ENCODE measurements at places on chromosomes 16 and 17.

- DNase-seq, result no peak
Observed at GRCh38 chr17:41133880-41134735, 6.2 kb downstream of the KRTAP4-6 start.

GRCh38 chr16:50400967-50401348, 32.2 kb upstream of the BRD7 start:
- DNase-seq, result no peak

GRCh38 chr17:41499714-41500113, 5.7 kb downstream of the KRT13 start:
- no peak for DNase-seq

- DNase-seq, result peak; percentile 97
Observed at GRCh38 chr16:27721531-27722181, 171.7 kb downstream of the KATNIP start.

DNA sequence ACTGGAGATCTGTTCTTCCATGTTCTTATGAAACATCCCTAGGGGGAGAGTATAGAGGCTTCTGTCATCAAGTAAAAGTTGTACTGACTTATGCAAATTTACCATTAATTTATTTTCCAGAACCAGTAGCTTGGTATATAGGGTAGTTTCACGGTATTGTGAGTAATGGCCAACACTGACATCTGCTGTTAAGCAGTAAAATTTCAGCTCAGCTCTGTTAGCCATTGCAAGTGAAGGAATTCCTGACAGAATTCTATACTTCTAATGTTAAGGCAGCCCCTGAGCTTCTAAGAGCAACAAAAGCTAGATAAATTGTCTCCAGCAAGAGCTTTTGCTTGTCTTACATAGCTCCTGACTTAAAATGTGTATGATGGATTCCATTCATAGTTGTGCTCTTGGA, 613.5 kb upstream of the C16orf82 start:
- no peak for DNase-seq

DNA sequence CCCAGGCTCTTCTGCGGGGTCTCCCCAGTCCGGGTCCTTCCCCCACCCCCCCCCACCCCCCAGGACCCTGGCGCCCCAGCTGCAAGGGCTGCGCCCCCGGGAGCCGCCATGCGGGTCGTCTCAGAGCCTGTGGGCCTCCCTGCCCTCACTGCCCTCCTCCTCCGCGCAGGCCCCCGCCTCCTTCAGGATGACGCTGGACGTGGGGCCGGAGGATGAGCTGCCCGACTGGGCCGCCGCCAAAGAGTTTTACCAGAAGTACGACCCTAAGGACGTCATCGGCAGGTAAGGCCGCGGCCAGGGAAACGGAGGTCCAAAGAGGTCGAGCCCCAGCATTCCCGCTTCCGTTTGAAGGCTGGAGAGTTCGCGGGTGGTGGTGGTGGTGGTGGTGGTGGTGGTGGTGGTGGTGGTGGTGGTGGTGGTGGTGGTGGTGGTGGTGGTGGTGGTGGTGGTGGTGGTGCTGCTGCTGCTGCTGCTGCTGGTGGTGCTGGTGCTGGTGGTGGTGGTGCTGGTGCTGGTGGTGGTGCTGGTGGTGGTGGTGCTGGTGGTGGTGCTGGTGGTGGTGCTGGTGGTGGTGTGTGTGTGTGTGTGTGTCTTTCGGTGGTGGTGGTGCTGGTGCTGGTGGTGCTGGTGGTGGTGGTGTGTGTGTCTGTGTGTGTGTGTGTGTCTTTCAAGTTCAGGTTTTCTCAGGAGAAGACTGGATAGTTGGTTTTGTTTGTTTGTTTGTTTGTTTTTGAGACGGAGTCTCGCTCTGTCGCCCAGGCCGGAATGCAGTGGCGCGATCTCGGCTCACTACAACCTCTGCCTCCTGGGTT, 615 bp downstream of the PHKG2 start:
- DNase-seq, result peak; percentile 52

DNA sequence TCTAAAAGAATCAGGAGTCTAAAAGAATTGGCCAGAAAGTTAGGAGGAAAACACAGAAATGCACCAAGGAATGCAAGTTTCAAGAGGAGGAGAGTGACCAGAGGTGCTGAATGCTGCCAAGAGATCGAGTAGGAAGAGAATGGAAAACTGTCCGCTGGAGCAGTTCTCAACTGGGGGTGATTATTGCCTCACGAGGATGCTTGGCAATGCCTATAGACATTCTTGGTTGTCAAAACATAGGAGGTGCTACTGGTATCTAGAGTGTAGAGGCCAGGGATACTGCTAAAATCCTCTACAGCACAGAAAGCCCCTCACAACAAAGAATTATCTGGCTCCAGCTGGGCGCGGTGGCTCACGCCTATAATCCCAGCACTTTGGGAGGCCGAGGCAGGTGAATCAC, 82.1 kb upstream of the NOL11 start:
- DNase-seq, result no peak

DNA sequence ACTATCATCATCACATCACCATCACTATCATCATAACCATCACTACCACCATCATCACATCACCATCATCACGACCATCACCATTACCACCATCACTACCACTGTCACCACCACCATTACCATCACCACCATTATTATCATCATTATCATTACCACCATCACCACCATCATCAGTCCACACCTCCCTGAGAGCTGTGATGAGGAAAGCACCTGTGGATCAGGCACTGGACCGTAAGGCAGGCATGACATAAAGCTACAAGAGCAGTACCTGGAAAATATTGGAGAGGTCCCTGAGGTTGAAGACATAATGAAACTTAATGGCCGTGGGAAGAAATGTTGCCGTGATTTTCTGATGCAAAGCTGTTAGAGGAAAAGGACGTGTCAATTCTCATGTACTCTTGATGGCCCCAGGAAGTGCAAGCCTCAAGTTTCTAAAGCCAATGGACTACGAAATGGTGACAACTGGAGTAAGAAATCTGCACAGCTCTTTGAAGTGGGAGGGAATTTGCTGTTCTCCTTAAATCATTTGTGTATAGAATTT, 98.4 kb downstream of the DNAH17 start:
- DNase-seq, result no peak

- DNase-seq, result no peak
Observed at GRCh38 chr17:78784352-78784751, 2.3 kb upstream of the CYTH1 start.

DNA sequence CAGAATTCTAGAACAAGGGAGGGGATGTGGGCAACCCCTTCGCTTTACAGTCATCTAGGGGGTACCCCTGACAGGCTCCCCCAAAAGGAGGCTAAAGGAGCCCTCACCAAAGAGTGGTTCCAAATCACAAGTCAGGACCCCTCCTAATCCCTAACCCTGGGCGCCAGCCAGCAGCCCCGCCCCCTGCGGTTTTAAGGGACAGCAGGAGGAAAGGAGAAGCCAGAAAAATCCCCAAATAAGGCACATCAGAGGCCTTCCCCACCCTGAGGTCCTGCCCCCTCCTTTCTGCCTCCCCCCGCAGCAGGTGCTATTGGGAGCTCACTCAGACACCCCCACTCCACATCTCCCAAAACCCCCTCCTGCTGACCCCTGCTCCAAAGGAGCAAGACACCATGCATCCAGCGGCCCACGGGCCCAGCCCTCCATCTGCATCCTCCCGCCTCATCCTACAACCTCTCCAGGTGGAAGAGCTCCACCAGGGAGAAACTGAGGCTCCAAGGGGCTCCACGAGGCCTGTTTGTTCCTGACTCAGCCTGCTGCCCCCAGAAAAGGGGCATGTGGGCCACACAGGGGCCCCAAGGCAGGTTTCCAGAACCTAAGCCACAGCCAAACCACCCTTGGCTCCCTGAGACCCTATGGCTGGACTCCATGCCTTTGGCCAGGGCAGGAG, 93.5 kb downstream of the GOSR1 start:
- DNase-seq, result no peak

GRCh38 chr17:70317421-70317820, 148.1 kb downstream of the KCNJ2 start:
- no peak for DNase-seq

DNA sequence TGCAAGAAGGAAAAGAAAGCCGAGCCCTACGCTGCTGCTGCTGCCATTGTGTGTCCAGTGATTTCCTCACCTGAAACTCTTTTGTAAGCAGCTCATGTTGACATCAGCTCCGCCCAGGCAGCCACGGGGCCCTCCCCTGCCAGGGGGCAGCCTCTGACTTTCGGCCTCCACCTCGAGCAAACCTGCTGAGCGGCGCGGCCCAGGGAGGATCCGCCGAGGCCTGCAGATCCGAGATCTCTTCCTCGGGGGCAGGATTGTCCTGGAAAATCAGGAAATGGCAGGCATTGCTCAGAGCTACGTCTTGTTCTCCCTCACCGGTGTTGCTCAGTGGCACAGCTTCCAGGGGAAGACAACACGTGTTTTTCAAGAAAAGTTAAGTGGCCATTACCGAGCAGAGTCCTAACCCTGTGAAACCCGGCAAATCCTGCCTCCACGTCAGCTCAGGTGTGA, 35.6 kb upstream of the ZNF750 start:
- no peak for DNase-seq

DNA sequence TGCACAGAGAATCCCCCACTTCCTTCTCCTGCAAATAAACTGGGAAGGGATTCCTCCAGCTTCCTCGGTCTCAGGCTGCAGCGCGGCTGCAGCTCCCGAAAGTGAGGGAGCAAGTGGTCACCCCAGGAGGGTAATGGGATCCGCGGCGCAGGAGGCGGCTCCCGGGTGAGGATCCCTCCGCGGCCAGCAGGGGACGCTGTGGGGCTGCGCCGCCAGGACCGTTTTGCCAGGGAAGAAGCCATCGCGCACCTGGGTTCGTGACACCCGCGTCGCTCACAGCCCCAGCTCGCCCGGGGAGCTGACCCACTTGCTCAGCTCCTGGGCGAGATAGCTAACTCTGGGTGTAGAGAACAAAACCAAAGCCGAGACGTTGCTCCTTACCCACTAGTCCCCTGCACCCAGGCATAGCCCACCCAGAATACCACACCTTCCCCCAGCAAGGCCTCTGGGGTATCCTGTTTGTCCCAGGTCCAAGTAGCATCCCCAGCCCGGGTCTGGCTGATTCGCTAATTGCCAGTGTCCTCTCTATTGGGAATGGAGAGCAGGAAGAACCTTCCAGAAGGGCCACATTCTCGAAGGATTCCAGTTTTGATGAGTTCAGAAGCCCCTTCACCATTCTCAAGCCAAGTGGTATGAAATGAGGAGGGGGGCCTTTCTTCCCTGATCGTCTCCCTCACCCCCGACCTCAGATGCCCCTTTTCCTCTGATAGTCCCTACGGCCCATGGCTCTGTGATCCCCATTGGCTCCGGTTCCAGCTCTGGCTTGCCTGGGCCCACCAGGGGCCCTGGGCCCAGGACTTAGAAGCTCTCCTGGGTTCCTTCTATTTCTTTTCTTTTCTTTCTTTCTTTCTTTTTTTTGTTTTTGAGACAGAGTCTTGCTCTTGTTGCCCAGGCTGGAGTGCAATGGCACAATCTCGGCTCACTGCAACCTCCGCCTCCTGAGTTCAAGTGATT, 14.1 kb downstream of the CYGB start:
- peak; percentile 61 for DNase-seq

DNA sequence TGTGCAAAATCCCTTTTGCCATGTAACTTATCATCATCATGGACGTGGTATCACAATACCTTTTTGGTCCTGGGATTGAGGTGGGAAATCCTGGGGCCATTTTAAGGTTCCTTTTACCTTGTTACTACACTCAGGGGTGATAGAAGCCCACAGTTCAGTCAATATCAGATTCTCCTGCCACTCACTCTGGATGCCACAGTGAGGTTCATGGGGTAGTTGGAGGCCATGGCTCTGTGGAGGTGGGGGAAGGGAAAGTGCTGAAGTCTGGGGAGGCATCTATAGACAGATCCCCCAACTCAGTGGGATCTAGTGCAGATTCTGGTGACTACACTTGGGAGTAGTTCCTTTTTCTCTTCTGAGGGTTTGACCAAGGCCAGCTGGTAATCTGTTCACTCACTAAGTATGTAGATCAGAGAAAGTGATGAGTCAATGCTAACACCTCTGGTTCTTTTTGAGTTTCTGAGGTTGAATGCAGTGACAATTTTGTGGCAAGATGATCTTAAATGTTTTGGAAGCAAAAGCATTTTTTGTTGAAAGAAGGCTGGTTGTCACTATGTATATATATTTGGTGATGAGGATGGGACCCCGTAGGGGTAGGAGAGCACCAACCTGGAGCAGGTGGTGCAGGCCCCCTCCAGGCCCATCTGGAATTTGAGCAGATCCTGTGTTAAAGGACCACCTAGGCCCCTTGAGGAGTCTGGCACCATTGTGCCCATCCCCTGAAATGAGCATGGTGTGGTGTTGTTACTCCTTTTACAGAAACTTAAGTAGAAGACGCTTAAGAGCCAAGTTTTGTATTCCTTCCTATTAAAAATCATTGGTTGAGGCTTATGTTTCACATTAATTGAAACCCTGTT, 18.8 kb upstream of the IRF8 start:
- no peak for DNase-seq

- no peak for DNase-seq
Observed at GRCh38 chr16:84355149-84355548, 13.2 kb upstream of the ATP2C2 start.
